Lower lobe of right lung (tissue), 2 donors: ENCODE measurements at places on chromosomes 2 and 18. TPM values are rescaled to one million over a fixed set of nuclear protein-coding genes. Genes with fewer than 3 reads are reported as not detected.

NR4A2 gene
- 4.0 TPM for total RNA-seq

DNA sequence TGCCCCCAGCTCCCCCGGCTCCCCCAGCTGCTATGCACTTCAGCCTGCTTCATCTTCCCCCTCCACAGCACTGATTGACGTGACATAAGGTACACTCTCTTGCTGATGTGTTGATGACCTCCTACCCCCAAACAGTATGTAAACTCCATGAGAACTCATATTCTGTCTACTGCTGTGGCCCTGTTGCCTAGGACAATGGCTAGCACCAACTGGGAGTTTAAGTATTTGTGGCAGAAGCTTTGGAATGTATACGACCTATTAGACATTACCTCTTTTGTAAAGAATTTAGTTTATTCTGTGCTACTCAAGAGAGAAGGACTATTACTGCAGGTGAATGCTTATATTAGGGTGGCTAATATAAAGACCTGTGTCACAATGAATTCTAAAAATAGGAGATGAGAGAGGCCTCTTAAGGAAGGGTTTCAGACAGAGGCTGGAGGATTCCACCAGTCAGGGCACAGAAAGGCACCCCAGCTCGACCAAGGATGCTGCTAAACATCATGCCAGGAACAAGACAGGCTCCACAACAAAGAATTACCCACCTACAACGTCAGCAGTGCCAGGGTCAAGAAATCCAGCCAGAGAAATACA lies 60.6 kb downstream of the CABYR start:
- H3K27me3 ChIP-seq = no peaks in the 10 kb centered on the region
- H3K4me3 ChIP-seq = no peak overlapping the region
- H3K4me1 ChIP-seq = no peaks in the 10 kb centered on the region

SCN7A gene
- total RNA-seq = 69.0 TPM

MC4R gene
- 0.35 TPM for total RNA-seq

EFEMP1 gene
- 219 TPM for total RNA-seq

DNA sequence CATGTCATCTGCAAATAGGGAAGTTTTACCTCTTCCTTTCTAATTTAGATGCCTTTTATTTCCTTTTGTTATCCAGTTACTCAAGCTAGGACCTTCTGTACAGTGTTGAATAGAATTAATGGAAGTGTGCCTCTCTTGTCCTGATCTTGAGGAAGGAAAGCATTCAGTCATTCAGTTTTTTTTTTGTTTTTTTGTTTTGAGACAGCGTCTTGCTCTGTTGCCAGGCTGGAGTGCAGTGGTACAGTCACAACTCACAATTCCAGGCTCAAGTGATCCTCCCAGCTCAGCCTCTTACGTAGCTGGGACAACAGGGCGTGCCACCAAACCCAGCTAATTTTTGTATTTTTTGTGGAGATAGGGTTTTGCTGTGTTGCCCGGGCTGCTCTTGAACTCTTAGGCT lies 203.9 kb upstream of the ALPP start:
- H3K27ac ChIP-seq = no peak overlapping the region
- no peaks in the 10 kb centered on the region for H3K36me3 ChIP-seq
- H3K4me1 ChIP-seq = no peaks in the 10 kb centered on the region
- no peak for DNase-seq
- H3K4me3 ChIP-seq = no peak overlapping the region

DNA sequence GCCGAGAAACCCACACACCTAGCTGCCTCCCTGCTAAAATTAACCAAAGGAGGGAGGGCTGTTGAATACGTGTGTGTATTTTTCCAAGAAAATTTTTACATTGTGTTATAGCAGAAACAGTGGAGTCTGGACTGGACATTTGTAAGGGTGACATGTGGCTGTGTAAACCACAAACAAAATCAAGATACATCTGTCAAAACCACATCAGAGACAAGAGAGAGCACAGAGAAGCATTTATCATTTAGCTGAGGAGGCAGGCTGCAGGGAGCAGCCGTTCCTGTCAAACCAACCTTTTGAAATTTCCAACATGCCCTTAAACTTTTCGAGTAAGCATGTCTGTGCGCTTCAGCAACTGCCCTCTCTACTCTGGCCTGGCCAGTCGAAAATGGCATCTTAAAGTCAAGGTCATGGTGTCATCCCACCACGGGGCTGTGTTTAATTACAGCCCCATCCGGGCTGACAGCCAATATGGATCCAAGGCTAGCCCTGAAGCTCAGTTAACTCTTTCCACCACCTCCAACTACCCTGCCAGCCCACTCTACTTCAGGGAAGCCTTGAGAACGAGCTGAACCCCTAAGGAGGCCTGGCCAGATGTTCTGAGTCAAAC lies 8.4 kb downstream of the BCL11A start:
- H3K27ac ChIP-seq = no peak overlapping the region
- peaks cover 59% of the 10 kb centered on the region for H3K27me3 ChIP-seq
- DNase-seq = no peak
- no peak overlapping the region for H3K4me3 ChIP-seq
- H3K4me1 ChIP-seq = peaks cover 8% of the 10 kb centered on the region

FTCDNL1 gene
- 3.7 TPM for total RNA-seq

DNA sequence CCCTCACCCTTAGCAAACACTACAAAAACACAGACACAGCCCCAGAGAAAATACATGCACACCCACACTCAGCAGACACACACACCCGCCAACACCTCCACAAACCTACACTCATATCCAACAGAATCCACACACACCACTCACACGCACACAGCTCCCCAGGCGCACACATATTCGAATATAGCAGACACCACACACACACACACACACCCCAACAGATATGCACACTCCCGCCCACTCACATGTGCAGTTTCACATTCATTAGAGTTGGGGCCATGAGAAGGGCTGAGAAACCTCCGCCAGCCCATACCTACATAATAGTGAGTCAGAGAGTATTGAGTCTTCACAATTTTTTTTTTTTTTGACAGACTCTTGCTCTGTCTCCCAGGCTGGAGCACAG lies 29.4 kb upstream of the NOTO start:
- peaks cover 2% of the 10 kb centered on the region for H3K27me3 ChIP-seq
- no peak overlapping the region for H3K27ac ChIP-seq
- H3K36me3 ChIP-seq = no peaks in the 10 kb centered on the region
